Activated naive CD8-positive, alpha-beta T cell treated with anti-CD3 and anti-CD28 coated beads, Interleukin-2, amount 10 ng/mL, durations not matched to agents 7 days and 5 days (primary cell): ENCODE measurements at places on chromosomes 6 and 20.

DNA sequence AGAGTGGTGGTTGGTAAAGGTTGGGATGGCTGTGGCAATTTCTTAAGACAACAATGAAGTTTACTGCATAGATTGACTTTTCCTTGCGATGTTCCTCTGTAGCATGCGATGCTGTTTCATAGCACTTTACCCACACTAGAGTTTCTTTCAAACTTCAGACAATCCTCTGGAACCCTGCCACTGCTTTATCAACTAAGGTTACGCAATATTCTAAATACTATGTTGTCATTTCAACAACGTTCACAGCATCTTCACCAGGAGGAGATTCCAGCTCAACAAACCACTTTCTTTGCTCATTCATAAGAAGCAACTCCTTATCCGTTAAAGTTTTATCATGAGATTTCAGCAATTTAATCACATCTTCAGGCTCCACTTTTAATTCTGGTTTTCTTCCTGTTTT lies 161.2 kb upstream of the NRSN1 start:
- H3K27me3 ChIP-seq = no peaks in the 10 kb centered on the region
- H3K4me3 ChIP-seq = no peak overlapping the region
- no peaks in the 10 kb centered on the region for H3K4me1 ChIP-seq
- no peaks in the 10 kb centered on the region for H3K36me3 ChIP-seq

DNA sequence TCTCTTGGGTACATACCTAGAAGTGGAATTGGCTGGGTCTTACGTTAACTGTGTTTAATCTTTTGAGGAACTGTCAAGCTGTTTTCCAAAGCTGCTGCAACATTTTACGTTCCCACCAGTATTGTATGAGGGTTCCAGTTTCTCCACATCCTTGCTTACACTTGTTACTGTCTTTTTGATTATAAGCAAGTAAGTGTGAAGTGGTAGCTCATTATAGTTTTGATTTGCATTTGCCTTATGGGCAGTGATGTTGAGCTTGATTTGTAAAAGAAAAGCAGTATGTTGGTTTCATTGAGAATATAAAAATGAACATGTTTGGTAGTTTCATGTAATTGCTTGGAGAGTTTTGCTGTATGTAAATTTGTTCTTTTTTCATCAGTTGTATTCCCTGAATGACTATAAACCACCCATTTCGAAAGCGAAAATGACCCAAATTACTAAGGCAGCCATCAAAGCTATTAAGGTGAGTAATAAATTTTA lies 40.4 kb downstream of the SCAF8 start:
- no peak overlapping the region for H3K27ac ChIP-seq
- H3K4me1 ChIP-seq = peaks cover 10% of the 10 kb centered on the region
- H3K27me3 ChIP-seq = no peaks in the 10 kb centered on the region
- DNase-seq = no peak
- H3K4me3 ChIP-seq = no peak overlapping the region

DNA sequence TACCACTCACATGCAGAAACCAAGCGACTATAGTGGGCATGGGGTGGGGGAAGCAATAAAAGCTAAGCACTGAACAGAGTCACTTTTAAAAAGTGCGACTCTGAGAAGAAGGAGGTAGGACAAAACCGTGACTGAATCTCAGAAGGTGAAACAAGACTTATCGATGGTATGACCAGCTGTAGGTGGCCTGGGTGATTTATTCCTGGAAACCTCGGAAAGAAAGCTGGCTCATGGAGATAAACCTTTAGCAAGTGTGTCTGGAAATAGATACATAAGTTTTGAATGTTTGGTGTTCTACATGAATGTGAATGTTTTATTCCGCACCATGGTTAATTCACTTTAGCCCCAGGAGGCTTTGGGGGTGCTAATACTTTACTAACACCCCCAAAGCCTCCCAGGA lies 43.9 kb downstream of the BANF2 start:
- DNase-seq = no peak
- no peaks in the 10 kb centered on the region for H3K4me1 ChIP-seq
- H3K27me3 ChIP-seq = peaks cover 12% of the 10 kb centered on the region
- no peak overlapping the region for H3K4me3 ChIP-seq
- no peaks in the 10 kb centered on the region for H3K36me3 ChIP-seq
- no peak overlapping the region for H3K27ac ChIP-seq

DNA sequence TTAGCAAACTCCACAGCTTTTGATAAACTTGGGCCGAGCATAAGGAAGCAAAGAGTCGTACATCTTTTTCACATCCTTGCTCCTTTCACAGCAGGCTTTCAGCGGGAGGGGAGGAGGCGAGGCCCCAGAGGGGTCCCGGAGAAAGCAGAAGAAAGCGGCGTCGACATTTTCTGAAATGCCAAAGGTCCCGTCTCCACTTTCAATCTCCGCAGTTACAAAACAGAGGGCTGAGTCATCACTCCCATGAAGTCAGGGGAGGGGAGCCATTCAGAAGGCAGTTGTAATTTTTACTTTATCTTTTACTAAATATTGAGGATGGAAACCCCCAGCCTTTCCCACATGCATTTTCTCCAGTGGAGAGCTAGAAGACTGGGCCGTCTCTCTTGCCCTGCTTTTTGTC lies 174.2 kb upstream of the THBS2 start:
- no peak for DNase-seq
- H3K36me3 ChIP-seq = no peaks in the 10 kb centered on the region
- no peak overlapping the region for H3K27ac ChIP-seq
- H3K4me3 ChIP-seq = no peak overlapping the region
- H3K27me3 ChIP-seq = no peaks in the 10 kb centered on the region
- no peaks in the 10 kb centered on the region for H3K4me1 ChIP-seq

GRCh38 chr20:46013322-46013828 lies 4.7 kb downstream of the MMP9 start:
- H3K4me3 ChIP-seq = peak overlapping the region; percentile 27
- DNase-seq = no peak
- H3K36me3 ChIP-seq = no peaks in the 10 kb centered on the region
- peaks cover 38% of the 10 kb centered on the region for H3K4me1 ChIP-seq

GRCh38 chr6:15618685-15619084 lies 44.1 kb downstream of the DTNBP1 start:
- H3K4me3 ChIP-seq = no peak overlapping the region
- H3K4me1 ChIP-seq = peaks cover 10% of the 10 kb centered on the region
- no peaks in the 10 kb centered on the region for H3K27me3 ChIP-seq
- H3K36me3 ChIP-seq = peaks cover 20% of the 10 kb centered on the region

GRCh38 chr6:56230976-56231566 lies 16.3 kb downstream of the COL21A1 start:
- H3K4me1 ChIP-seq = no peaks in the 10 kb centered on the region
- DNase-seq = no peak
- no peak overlapping the region for H3K27ac ChIP-seq
- no peak overlapping the region for H3K4me3 ChIP-seq
- no peaks in the 10 kb centered on the region for H3K27me3 ChIP-seq

- no peak overlapping the region for H3K27ac ChIP-seq
- peaks cover 2% of the 10 kb centered on the region for H3K4me1 ChIP-seq
- H3K4me3 ChIP-seq = no peak overlapping the region
- H3K36me3 ChIP-seq = no peaks in the 10 kb centered on the region
Measured at GRCh38 chr6:32785781-32786533, 22.6 kb upstream of the HLA-DQB2 start.

DNA sequence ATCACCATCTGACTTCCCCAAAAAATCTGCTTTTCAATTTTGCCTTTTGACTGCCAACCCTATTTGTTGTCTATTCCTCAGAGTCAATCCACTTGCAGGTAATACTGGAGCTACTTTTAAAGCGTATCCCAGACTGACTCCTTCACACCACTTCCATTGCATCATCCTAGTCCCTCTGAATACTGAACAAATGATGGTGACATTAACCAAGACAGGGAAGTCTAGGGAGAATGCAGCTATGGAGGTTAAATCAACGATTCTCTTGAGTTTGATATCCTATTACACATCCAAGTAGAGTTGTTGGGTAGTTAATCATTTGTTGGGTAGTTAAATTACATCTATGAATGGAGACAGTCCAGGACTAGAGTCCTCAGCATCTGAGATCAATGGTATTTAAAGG lies 2.0 kb downstream of the OGFRL1 start:
- no peak overlapping the region for H3K27ac ChIP-seq
- H3K4me1 ChIP-seq = peaks cover 28% of the 10 kb centered on the region
- H3K4me3 ChIP-seq = no peak overlapping the region

DNA sequence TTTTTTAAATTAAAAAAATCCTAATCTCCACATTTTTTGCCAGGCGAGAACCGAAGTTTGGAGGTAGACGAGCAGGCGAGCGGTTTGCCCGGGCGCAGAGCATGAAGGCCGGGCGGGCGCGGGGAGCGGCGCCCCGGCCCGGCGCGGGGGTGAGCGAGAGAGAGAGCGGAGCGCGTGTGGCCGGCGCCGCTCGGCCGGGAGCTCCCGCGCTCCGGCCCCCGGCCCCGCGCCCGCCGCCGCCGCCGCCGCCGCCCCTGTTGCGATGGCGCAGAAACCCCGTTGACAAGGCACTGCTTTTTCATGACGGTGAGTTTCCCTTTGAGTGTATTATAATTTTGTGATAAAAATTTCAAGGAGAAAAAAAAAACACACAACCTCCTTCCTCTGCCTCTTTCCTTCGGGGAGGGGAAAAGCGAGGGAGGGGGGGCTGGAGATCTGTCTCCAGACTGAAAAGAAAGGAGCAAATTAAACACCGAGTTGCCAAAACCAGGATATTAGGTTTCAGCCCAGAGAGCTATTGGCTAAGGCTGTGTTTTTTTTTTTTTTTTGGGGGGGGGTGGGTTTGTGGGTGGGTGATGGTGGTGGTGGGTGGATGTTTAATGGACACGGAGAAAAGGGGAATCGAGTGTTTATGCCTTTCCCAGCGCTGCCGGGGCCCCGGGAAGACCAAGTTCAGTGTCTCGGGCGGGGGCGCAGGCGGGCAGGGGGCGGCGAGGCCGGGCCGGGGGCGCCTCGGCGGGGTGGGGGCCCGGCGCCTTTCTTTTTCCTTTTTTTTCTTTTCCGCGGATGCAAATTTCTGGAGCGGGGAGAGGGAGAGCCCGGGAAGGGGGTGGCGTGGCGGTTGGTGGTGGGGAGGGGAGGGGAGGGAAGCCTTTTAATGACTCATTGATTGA lies at the start of gene BICRAL:
Gene BICRAL, plus strand, starts transcription at position 257 of the 893 bp plus-strand sequence. CDS start 39,971 bp downstream, outside the sequence.
- H3K36me3 ChIP-seq = peaks cover 10% of the 10 kb centered on the region
- H3K27ac ChIP-seq = peak within 1 kb of the TSS; percentile 99
- H3K4me1 ChIP-seq = peaks cover 39% of the 10 kb centered on the region
- no peaks in the 10 kb centered on the region for H3K27me3 ChIP-seq

GRCh38 chr6:141406761-141407160 lies 726.0 kb upstream of the GJE1 start:
- H3K27me3 ChIP-seq = no peaks in the 10 kb centered on the region
- no peak overlapping the region for H3K27ac ChIP-seq
- no peak overlapping the region for H3K4me3 ChIP-seq
- H3K36me3 ChIP-seq = peaks cover 12% of the 10 kb centered on the region

DNA sequence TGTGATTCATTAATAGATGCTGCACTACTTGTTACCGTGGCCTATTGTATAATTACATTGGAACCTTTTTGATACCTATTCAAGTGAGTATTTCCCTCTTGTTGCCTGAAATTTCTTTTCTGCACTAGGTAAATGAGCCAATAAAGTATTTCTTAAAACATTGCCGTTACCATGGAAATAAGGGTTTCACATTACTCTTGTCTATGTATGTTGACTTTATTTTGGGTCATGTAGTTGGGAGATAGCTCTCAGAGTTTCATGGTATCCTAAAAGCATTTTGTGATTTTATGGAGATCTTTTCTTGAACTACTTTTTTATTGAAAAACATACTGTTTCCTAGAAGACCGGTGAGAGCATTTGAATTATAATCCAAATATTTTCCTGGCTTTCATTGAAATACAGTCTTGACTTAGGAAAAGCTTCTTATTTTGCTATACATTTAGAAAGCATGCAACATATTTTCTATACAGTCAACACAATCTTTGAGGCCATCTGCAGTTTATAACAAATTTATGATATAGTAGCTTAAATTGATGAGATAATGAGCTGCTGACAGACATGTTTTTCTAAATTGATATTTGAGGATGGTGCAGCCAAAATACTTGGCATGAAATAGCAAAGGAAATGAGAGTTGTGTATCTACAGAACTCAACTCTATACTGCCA lies 650.4 kb downstream of the RFPL4B start:
- H3K36me3 ChIP-seq = no peaks in the 10 kb centered on the region
- no peak overlapping the region for H3K4me3 ChIP-seq
- H3K4me1 ChIP-seq = no peaks in the 10 kb centered on the region
- H3K27ac ChIP-seq = no peak overlapping the region
- no peak for DNase-seq
- H3K27me3 ChIP-seq = no peaks in the 10 kb centered on the region

- H3K27me3 ChIP-seq = no peaks in the 10 kb centered on the region
- H3K4me1 ChIP-seq = no peaks in the 10 kb centered on the region
- DNase-seq = no peak
- no peak overlapping the region for H3K27ac ChIP-seq
Measured at GRCh38 chr6:82597201-82597600, 233.6 kb downstream of the TPBG start.

DNA sequence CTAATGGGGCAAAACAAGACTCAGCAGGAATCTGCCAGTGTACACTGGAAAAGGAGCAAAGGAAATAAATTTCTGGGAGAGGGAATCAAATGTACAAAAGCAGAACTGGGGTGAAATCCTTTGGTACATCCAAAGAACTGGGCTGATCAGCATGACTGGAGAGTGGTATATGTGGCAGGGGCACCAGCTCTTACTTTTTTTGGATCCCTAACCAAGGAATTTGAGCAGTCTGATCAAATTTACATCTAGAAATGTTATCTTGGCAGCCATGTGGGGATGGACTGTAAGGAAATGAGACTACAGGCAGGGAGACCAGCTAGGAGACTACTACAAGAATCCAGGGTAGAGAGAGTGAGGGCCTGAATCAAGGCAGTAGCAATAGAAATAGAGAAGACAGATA lies 1.2 kb upstream of the ZSCAN31 start:
- peaks cover 6% of the 10 kb centered on the region for H3K4me1 ChIP-seq
- H3K36me3 ChIP-seq = peaks cover 12% of the 10 kb centered on the region
- H3K4me3 ChIP-seq = no peak overlapping the region
- DNase-seq = no peak
- H3K27me3 ChIP-seq = no peaks in the 10 kb centered on the region

- H3K27ac ChIP-seq = no peak overlapping the region
- DNase-seq = no peak
- H3K4me1 ChIP-seq = peaks cover 9% of the 10 kb centered on the region
- H3K27me3 ChIP-seq = no peaks in the 10 kb centered on the region
- H3K36me3 ChIP-seq = peaks cover 3% of the 10 kb centered on the region
Measured at GRCh38 chr6:14284969-14285590, 167.5 kb downstream of the CD83 start.

DNA sequence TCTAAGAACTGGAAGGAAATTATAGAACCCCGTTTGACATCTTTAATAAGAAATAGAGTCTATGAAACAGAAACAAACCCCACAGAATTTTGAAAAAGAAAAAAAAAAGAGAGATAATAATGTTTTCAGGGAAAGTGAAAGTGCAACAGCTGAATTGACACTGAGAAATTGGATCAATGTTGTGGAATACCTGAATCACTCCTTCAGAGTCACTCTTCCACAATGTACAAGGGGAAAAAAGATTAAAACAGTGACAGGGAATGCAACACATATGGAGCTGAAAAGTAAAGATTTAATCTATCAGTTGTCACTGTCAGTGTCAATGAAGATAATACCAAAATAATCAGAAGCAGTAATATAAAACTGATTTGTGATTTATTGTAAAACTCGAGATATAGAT lies 520.8 kb upstream of the HS3ST5 start:
- H3K27me3 ChIP-seq = no peaks in the 10 kb centered on the region
- H3K4me1 ChIP-seq = no peaks in the 10 kb centered on the region
- H3K27ac ChIP-seq = no peak overlapping the region
- H3K4me3 ChIP-seq = no peak overlapping the region

GRCh38 chr20:11001764-11002540 lies 328.2 kb upstream of the JAG1 start:
- H3K27me3 ChIP-seq = no peaks in the 10 kb centered on the region
- no peak for DNase-seq
- H3K27ac ChIP-seq = no peak overlapping the region
- H3K36me3 ChIP-seq = no peaks in the 10 kb centered on the region
- H3K4me1 ChIP-seq = no peaks in the 10 kb centered on the region

- no peaks in the 10 kb centered on the region for H3K27me3 ChIP-seq
- no peak overlapping the region for H3K27ac ChIP-seq
- no peaks in the 10 kb centered on the region for H3K4me1 ChIP-seq
- H3K4me3 ChIP-seq = no peak overlapping the region
- H3K36me3 ChIP-seq = no peaks in the 10 kb centered on the region
Measured at GRCh38 chr6:163113358-163113962, 301.1 kb upstream of the QKI start.
